Vagina (tissue), 2 donors: ENCODE measurements at places on chromosomes 6 and 20.

DNA sequence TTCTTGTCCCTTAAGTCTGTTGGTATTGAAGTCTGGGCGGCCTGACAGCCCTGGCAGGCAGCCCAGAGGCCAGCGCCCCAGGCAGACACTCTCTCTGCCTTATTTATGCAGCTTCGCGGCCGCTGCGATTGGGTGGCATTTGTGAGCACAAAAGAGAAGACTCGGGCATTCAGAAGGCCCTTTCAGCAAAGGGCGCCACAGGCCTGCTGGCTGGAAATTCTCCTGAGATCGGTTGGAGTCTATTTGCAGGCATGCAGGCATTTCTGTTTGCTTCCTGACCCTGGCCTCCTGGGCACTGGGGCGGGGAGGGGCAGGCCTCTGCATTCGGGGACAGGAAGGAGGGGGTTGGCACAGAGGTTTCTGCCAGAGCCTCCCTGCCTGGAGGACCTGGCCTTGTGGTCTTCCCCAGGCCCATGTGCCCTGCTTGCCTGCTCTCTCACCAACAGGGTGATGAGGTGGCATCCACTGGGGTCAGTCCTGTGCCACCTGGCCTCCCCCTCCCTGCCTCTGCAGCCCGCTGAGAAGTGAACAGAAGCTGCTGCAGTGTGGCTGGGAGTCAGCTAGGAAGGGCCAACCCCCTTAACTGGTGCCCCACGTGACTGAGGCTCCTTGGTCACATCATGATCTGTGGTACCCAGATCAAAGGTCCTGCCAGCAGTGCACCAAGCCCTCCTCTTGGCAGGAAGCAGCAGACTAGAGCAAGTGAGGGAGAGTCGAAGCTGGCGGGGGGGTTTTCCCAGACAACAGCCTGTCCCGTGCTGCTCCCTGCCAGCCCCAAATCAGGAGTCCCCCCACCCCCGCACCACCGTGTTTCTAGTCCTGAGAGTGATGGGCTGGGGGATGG is 16.6 kb upstream of the CCDC167 start:
- no peak for DNase-seq

DNA sequence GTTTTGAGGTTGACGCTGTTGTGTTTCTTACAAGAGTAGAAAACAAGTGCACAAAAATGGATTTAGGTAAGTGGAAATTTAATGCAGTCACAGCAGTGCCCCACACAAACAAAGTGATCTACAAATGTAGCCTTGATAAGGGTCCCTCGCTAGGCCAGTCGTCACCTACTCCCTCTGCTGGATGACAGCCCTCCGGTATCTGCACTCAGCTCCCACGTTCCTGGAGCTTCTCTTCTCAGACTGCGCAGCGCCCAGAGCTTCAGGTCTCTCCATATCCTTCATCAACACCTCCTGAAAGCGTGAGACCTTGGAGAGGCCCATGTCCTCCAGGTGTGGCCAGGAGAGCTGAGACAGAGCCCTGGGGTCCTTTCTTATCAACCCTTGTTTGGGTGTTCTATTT is 58.3 kb upstream of the MAP3K4 start:
- DNase-seq: no peak

GRCh38 chr20:5722927-5723326 is 27.3 kb upstream of the SHLD1 start:
- DNase-seq: no peak

GRCh38 chr20:43186312-43186711 is 3.4 kb downstream of the PTPRT start:
- DNase-seq: no peak

DNA sequence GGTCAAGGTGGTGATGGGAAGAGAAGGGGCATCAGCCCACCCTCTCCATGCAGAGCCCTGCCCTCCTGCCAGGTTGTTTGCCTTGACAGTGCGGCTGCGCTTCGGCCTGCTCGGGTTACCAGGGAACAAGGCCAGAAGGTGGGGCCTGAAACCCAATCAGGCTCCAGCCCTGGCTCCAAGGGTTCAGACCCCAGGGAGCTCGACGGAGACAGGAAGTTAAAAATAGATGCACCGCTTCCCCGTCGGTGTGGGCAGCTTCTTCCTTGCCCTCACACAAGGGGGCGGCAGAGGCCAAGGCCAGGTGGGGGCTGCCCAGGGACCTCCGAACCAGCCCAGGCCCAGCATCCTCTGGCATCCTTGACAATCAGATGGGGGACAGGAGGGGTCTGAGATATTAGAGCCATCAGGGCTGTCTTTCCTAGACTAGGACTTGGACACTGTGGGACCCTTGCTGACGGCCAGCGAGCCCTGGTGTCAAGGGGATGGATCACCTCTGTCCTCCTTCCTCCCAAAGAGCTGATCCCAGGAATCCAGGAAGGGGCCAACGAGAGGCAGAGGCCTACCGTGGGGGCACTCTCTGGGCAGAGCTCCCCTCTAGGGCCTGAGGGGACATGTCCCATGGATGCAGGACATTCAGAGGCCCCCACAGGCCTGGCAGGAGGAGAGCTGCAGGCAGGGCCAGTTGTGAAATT is 65.2 kb downstream of the RIPOR3 start:
- DNase-seq: no peak

DNA sequence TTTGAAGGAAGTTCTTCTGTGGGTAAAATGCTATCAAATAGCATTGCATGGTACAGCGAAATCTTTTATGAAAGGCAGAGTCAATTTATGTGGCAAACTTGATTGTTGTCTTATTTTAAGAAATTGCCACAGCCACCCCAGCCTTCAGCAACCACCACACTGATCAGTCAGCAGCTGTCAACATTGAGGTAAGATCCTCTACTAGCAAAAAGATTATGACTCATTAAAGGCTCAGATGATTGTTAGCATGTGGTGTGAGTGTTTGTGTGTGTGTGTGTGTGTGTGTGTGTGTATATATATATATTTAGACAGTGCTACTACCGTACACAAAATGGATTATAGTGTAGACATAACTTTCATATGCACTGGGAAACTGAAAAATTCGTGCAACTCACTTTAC is 27.8 kb downstream of the LRRN4 start:
- no peak for DNase-seq

DNA sequence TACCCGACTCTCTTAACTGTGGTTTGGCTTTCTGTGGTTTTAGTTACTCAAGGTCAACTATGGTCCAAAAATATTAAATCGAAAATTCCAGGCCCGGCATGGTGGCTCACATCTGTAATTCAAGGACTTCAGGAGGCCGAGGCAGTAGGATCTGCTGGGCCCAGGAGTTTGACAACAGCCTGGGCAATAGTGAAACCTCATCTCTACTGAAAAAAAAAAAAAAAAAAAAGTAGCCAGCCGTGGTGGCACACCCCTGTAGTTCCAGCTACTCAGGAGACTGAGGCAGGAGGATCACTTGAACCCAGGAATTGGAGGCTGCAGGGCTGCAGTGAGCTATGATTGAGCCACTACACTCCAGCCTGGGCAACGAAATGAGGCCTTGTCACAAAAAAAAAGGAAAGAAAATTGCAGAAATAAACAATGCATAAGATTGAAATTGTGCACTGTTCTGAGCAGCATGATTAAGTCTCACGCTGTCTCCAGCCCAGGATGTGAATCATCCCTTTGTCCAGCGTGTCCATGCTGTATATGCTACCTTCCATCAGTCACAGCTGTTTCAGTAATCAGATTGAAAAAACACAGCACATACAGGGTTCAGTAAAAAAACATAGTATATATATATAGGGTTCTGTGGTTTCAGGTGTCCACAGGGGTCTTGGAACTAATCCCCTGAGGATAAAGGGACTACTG is 40.7 kb downstream of the RGS17 start:
- DNase-seq: no peak

DNA sequence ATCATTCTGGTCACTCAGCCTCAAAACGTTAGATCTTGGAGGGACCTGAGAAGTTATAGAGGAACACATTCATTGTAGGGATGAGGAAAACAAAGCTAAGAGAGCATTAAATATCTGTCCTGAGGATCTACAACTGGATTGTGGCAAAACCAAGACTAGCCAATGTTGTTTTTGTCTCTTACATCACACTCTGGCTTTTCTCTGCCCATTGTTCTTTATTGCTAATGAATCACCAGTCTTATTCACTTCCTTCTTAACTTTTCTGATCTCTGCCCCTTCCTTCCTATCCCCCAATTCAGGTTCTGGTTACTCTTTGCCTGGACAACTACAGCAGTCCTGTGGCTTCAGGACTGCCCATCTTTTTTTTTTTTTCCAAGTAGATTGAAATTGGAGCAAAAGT is 57.0 kb upstream of the PREP start:
- DNase-seq: no peak

DNA sequence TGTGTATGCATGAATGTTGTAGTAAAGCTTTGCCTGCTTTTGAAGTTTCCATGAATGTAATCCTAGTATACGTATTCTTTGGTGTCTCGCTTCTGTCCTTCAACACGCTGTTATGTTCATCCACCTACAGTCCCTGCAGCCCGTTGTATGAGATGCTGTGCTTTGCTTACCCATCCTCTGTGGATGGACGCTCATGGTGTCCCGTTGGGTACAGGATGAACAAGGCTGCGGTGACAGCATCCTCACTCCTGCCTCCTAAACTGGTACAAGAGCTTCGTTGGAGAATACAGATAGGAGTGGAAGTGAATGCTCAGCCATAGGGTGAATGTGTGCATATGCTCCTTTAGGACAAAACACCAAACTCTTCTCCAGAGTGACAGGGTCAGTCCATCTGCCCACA is 366.2 kb downstream of the ZFAND3 start:
- DNase-seq: no peak

DNA sequence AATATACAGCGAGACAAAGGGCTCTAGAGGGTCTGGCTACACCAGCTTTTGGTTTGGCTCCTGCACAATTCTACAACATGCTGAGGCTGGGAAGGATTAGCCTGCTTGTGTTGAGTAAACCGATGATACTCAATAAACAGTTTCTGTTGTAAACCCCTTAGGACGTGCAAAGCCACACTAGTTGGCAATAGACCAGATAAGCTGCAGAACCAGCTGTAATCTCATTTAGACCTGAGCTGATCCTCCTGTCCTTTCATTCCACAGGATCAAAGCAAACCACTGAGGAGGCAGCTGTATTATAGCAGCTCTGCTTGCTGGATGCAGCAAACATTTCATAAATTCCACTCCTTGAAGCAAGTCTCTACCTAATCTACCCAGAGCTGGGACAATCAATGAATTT is 79.7 kb downstream of the MMS22L start:
- no peak for DNase-seq

DNA sequence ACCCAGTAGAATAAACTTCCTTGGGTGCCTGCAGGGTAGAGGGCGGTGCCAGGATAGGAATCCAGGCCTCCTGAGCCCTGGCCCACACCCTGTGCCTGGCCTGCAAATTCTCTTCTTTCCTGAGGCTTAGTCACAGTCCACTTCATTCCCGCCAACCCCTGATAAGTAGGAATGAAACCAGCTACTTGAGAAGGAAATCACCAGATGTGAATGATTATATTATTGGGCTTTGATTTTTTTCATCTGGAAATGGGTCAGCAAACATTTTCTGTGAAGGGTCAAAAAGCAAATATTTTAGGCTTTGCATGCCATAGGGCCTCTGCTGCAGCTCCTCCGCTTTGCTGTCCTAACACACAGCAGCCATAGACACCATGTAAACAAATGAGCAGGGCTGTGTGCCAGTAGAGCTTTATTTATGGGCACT is 50.2 kb downstream of the STK35 start:
- DNase-seq: no peak

DNA sequence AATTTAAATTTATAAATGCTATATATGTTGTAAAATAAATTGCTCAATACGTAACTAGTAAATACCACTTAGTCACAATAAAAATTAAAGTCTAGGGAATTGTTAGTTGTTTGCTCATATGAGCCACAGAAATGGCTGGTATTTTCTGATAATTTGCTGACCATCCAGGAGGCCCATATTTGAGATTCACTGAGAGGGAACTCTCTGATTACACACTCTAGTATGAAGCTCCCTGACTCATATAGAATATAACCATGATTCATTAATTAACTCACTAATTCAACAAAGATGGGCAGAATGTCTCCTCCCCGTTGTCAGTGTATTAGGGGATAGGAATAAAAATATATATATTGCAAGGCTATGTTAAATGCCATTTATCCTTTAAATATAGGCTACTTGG is 46.6 kb upstream of the TMEM30A start:
- no peak for DNase-seq
